OCI-LY7 (cell line): ENCODE measurements at places on chromosomes 3 and 15.
A peak's percentile ranks its signal among the peaks of the same experiment; 100 is the strongest.

DNA sequence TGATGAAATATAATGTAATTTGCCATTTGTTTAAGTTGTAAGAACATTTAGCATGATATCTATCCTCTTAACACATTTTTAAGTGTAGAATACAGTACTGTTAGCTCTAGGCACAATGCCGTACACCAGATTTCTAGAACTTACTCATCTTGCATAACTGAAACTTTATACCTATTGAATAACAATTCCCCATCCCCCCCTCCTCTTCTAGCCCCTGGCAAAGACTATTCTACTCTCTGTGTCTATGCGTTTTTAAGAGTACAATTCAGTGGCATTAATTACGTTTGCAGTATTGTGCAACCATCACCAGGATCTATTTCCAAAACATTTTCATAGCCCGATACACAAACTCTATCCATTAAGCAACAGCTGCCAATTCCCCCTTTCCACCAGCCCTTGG is 261.7 kb downstream of the PLOD2 start:
- no peak for DNase-seq

GRCh38 chr3:62955126-62955525 is 79.9 kb upstream of the CADPS start:
- DNase-seq = no peak

DNA sequence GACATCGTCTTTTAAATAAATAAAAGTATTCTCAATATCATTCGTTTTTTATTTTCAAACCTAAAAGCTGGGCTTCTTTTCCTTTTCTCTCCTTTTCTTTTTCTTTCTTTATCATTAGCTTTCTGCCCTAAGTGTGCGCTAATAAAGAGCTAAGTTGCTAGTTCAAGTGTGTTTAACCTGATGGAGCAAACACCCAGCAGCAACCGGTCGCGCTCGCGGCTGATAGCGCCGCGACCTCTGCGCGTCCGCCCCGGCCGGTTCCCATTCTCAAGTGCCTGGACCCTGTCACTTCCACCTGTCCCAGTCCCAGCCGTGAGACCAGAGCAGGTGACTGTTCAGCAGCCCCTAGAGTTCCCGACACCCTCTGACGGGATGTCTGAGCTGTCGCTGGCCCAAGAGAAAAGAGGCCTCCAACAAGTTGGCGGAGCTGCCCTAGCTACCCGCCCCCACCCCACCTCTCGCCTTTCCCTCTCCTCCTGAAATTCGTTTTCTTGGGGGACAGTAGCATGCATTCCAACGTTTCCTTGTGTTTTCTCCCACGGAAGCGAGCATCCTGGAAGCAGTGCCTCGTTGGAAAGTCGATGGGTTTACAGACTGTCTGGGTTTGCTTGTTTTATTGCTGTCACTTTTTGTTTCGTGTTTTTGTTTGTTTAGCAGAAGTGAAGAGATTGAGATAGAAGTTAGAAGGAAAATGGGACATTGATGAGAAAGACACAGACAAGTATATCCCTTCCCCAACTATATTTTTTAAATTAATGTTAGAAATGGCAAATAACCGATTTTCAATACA is 3.1 kb upstream of the MECOM start:
- no peak for DNase-seq

GRCh38 chr3:172816281-172816680 is 65.8 kb downstream of the ECT2 start:
- DNase-seq = no peak

- DNase-seq = no peak
Measured at GRCh38 chr15:63334821-63335220, 46.8 kb downstream of the CA12 start.

DNA sequence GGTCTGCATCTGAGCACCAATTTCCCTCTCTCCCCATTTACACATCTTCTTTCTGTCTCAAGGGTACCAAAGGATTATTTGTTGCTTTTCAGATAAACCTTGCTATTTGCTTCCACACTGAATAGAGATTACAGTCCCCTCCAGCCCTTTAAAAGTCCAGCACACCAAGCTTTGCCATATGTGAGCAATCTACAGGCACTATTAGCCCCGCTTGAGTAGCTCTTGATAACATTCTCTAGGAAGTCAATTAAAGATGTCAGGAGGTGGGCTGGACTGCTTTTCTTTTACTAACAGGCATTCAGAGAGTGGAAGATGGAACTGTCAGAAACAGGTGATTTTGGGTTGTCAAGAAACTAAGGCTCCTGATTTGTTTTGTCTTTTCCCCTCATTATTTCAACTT is 417.0 kb downstream of the ROBO2 start:
- no peak for DNase-seq

DNA sequence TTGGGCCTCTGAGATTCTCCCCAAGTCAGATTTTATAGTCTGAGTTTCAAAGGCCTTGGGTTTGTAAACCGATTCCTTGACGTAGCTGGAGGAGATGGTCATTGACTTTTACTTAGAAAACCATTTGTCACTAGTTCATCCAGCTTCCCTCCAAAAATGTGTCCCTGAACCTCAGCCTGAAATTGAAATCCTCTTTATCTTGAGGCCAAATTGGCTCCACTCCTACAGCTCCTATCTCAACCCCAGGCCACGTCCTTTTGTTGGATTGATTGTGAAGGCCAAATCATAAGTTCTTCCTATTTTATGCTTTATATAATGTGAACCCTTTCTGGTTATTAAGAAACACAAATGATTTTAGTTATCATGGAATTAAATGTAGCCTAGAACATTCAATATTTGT is 193.9 kb upstream of the SUCLG2 start:
- DNase-seq = no peak

- DNase-seq = peak; percentile 83
Measured at GRCh38 chr3:198080521-198081384, 120.7 kb downstream of the LMLN start.

- no peak for DNase-seq
Measured at GRCh38 chr15:68834346-68834745, 13.7 kb upstream of the ANP32A start.

GRCh38 chr3:42934111-42934510 is 28.2 kb downstream of the ZNF662 start:
- no peak for DNase-seq

GRCh38 chr3:189862385-189862998 is 231.3 kb downstream of the TP63 start:
- no peak for DNase-seq

GRCh38 chr3:117632191-117632590 is 922.6 kb downstream of the TUSC7 start:
- DNase-seq = no peak
